Activated CD4-positive, alpha-beta T cell treated with anti-CD3 and anti-CD28 coated beads for 1 hour (primary cell): ENCODE measurements at places on chromosomes 4 and X.

DNA sequence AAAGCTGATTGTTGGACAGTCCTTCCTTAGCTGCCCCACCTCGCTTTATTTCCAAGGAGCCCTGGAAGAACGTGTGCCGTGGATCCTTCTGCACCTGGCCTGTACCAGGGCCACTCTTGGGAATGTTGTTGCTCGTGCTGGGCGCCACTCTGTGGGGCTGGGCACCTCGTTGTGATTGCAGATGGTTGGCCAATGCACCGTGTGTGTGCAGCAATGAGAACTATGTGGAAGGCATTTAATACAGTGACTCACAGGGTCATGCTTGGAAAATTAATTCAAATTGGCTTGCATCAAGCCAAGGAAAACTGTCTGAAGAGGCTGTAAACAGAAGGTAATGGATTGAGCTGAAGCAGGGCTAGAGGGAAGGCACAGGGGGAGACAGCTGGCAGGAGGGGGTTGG, 37.0 kb upstream of the CD99L2 start:
- DNase-seq, result no peak

DNA sequence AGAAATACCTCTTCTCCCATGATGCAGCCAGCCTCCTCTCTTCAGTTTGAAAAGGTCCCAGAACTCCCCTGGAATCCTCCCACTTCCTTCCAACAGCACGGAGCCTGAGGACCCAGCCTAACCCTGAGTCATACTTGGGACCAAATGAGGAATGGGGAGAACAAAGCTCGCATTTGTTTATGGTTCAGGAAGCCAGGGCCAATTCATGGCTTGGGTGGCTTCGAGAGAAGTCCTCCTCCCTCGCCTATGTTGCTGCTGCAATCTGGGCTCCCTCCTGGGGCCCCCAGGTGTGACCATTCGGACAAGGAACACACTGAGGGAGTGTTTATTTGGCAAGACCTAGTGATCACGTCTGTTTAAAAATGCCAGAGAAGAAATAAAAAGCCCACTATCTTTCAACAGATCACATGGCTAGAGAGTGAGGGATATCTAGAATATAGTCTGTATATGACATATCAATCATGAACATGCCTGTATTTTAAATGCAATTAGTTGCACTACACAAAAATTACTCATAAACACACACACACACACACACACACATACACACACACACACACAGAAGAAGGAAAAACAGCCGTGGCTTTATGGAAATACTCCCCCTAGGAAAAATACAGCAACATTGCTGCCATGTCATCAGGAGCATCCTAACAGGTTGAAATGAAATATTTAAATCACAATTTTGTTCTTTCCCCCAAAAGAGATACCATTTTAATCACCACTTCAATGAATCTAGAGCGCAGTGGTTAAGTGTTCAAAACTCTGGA, 155.7 kb upstream of the MAP3K15 start:
- DNase-seq, result no peak

- no peak for DNase-seq
Measured at GRCh38 chr4:7239844-7240243, 47.5 kb downstream of the SORCS2 start.

GRCh38 chr4:100009490-100009889, 59.4 kb upstream of the H2AZ1 start:
- DNase-seq, result no peak

- DNase-seq, result peak; percentile 57
Measured at GRCh38 chrX:48021026-48021900, 14.5 kb downstream of the SPACA5 start.

DNA sequence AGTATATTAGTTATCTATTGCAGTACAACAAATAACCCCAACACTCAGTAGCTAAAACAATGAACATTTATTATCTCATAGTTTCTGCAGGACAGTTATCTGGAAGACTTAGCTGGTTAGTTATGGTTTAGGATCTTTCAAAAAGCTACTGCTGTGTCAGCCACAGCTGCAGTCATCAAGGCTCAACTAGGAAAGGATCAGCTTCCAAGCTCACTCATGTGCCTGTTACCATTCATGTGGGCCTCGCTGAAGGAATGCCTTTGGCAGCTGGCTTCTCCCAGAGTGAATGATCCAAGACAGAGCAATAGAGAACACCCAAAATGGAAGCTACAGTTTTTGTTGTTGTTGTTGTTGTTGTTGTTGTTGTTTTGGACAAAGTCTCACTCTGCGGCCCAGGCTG, 13.5 kb upstream of the PRSS48 start:
- DNase-seq, result no peak

DNA sequence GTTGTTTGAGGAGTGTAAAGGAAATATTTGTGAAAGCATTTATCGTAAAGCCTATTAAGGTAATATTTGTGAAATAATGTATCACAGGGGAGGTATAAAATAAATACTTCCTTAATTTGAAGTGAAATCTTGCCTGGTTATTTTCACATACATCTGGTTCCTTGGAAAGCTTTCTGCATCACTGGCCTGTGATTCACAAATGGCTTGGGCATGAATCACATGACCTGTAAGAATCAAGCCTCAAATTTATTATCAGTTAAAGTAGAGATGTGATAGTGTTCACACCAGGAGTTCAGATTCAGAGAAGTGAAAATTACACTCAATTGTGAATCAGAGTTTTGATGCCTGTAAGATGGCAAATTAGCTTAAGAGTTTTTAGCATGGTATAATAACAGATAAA, 1911.4 kb downstream of the STIM2 start:
- no peak for DNase-seq

- DNase-seq, result no peak
Measured at GRCh38 chr4:185399466-185399865, 2.8 kb downstream of the ANKRD37 start.
